ENCODE measurements at places on chromosomes 5 and 9. TPM values are rescaled to one million over a fixed set of nuclear protein-coding genes. Genes with fewer than 3 reads are reported as not detected.

DNA sequence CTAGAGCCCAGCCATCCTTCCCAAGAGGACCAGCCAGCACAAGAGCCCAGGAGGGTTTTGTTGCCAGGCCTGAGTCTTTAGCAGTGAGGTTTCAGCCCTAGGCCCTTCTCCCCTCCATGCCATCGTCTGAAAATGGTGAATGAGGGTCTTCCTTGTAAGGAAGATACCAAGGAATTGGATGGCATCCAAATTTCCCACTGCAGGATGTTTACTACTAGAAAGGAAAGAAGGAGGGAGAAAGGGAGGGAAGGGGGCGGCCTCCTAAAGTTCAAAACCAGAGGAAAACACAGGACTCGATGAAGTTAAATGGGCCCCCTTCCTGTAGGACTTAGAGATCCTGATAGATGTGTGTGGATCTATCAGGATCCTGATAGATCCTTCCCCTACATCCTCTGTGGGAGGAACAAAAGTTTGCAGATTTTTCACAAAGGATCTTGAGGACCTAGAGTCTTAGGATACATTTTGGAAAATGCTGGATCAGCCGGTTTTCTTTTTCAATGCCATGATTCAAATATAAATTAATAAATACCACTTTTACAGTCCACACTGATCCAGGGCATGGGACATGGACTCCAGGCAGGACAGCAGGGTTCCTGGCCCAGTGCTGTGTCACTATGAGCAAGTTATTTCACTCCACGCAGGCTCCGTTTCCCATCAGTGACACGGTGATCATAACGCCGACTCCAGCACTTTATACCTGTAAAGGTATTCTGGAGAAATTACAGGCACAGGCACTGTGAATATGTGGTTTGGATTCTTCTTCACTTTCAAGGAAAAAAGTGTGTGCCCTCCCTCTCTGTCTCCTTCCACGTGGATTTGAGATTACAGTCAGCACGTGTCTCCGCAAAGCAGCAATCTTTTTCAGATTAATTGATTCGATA, 40.9 kb downstream of the C5orf15 start:
- DNase-seq, result no peak

- DNase-seq, result peak; percentile 10
These were observed 666 bp upstream of the TLR4 start for GRCh38 chr9:117703537-117703936.

- peak; percentile 70 for DNase-seq
These were observed 183.9 kb upstream of the OTULINL start for GRCh38 chr5:14397717-14398116.

- no peak for DNase-seq
These were observed 674 bp downstream of the TSPAN17 start for GRCh38 chr5:176647843-176648473.

DNA sequence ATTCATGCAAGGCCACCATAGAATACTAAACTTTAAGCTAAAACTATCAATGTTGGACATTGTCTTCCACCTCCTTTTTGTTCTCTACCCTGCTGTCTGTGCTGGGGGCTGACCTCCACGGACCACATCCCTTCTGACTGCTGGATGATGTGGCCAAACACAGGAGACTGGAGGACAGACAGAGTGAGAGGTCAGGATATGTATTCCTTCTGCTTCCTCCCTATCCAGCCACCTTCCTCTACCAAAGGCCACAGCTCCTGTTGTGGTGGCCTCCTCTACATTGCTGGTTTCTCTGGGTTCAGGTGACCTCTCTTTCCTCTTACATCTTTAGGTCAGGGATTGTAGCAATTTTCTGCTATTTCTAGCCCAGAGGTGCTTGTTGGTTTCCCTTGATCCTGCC, 148.1 kb downstream of the ACTBL2 start:
- no peak for DNase-seq

- no peak for DNase-seq
These were observed 1466.7 kb upstream of the CDH9 start for GRCh38 chr5:28505121-28505520.

DNA sequence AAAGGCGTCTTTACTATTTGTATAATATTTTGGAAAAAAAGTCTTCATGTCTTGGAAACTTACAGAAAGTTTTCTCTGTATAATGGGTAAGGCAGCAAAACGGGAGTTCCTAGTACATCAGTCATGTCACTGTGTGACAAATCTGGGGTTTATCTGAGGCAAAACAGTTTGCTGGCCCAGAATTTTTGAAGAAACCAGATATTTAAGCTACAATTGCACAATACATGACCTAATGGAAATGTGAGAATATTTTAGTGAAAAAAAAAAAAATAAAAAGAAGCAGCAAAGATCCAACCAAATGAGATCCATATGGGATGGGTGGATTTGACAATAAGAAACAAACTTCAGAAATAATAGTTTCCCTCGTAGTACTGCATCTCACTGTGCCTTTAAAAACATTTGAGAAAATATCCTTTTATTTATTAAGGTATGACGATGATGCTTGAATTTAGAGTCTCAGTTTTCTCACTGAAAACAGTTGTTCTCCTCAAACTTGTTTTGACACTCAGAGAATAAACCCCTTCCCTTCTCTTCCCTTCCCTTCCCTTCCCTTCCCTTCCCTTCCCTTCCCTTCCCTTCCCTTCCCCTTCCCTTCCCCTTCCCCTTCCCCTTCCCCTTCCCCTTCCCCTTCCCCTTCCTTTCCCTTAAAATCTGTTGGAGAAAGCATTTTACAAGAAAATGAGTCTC, 180.5 kb upstream of the TUT7 start:
- DNase-seq, result no peak

- DNase-seq, result no peak
These were observed 370.6 kb upstream of the PIK3R1 start for GRCh38 chr5:67844924-67845323.

DNA sequence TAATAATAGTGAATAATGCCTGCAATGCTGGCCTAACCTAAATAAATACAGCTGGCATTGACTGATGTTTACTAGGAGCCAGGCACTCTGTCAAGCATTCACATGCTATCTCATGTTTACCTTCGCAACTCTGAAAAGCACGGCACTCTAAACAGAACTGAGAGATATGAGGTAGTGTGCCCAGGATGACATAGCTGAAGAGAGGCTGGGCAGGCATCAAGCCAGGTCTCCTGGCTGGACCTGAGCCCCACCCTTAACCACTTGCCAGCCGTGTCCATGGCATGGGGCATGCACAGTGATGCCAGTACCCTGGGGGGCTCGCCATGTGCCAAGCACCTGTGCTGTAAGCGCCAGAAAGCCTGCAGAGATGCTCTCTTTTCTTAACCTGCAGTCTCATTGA, 119.4 kb upstream of the MVB12B start:
- DNase-seq, result no peak

DNA sequence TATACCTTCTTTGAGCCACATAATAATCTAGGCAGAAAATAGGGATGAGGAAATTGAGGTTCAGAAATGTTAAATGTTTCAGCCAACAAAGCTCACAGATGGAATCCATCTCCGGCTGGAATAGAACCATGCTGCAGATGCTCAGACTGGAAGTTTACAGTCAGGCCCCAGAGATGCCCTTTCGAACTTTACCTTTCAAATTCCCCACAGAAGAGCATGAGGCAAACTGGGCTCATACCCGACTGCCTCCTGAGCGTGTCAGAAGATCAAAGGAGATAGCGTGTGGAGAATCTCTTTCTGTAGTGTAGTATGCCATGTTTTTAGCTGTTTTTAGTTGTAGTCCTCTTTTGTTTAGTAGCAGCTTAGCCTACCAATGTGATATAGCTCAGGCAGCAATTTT, 72.0 kb upstream of the DAP start:
- DNase-seq, result no peak

- DNase-seq, result no peak
These were observed 430.8 kb downstream of the ARHGEF28 start for GRCh38 chr5:74056789-74057164.

- DNase-seq, result no peak
These were observed 5.1 kb upstream of the ELAVL2 start for GRCh38 chr9:23830929-23831730.

DNA sequence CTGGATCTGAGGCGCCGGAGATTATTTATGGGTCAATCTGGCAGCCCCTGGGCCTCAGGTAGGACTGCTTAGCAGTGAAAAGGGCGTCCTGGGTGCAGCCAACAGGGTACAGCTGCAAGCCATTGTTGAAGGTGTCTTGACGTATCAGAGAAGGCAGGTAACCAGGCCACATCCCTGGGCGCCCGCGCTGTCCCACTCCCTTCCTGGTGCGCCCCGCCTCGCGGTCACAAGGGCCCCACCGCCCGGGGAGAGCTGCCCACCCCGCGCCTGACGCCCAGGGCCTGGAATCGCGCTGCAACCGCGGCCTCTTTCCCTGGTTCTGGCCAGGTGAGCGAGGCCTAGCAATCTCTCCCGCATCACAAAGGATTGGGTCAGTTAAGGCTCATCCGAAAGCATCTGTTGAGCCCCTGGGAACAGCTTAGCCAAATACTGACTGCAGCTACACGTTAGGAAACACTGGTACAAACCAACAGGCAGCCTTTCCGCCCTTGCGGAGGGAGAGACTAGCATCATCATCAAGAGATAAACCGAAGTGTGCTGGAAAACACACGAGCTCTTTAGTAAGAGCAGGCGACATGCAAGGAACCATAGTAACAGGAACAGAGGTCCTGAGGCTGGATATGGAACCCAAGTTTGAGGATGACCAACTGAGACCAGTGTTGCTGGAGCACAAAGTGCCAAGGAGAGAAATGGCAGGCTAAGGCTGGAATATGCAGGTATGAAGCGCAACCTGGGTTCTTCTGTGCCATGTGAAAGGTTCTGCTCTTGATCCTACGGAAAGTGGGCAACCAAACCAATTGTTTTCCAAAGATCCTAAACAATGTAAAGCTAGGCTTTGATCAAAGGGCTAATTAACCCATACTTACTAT, 3.6 kb downstream of the RPS23 start:
- DNase-seq, result no peak

DNA sequence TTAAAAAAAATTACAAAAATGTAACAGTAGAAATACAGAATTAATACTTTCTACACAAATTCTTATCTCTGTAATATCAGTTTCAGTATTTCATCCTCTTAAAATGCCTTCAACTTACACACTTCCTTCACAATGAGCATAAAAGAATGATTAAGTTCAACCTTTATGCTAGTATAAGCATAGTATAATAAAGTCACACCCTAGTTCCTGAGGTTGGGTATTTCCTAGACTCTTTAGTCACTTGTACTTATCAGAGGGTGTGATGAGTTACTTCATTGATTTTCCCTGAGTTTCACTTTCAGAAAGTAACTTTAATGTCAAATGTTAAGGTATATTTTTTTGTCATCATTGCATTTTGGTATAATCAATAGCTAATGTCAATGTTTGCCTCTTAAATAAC, 302.4 kb downstream of the PDE4D start:
- no peak for DNase-seq

GRCh38 chr5:90402521-90403255, 6.9 kb downstream of the CETN3 start:
- no peak for DNase-seq

- DNase-seq, result no peak
These were observed 31.2 kb downstream of the C9 start for GRCh38 chr5:39333104-39333503.

- DNase-seq, result no peak
These were observed 179.1 kb upstream of the SMIM23 start for GRCh38 chr5:171606414-171607024.

DNA sequence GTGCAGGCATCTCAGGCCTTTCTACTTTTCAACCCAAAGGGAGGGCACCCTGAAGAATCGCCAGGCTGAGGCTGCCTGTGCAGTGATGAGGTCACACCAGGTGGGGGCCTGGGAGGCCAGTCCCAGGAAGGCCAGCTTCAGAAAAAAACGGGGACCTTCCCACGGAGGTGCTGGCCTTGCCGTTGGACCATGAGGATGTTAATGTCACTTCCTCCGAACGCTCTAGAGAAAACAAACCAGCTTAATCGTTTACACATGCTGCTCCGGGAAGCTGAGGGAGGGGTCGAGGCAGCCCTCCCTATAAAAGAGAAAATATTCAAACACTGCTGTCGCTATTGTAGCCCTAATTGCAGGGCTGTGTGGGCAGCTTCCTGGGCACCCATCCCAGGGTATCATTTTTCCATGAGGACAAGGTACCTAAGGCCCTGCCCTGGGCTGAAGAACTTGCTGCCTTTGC, 27.0 kb downstream of the PTGES start:
- DNase-seq, result no peak

- no peak for DNase-seq
These were observed 11.1 kb downstream of the GPR21 start for GRCh38 chr9:123044586-123044985.

- DNase-seq, result no peak
These were observed 8.7 kb downstream of the GALNT10 start for GRCh38 chr5:154199263-154199662.

GRCh38 chr5:79202076-79202475, 33.9 kb upstream of the JMY start:
- peak; percentile 45 for DNase-seq

- peak; percentile 14 for DNase-seq
These were observed 553.0 kb downstream of the CSNK1G3 start for GRCh38 chr5:124064956-124065355.

DNA sequence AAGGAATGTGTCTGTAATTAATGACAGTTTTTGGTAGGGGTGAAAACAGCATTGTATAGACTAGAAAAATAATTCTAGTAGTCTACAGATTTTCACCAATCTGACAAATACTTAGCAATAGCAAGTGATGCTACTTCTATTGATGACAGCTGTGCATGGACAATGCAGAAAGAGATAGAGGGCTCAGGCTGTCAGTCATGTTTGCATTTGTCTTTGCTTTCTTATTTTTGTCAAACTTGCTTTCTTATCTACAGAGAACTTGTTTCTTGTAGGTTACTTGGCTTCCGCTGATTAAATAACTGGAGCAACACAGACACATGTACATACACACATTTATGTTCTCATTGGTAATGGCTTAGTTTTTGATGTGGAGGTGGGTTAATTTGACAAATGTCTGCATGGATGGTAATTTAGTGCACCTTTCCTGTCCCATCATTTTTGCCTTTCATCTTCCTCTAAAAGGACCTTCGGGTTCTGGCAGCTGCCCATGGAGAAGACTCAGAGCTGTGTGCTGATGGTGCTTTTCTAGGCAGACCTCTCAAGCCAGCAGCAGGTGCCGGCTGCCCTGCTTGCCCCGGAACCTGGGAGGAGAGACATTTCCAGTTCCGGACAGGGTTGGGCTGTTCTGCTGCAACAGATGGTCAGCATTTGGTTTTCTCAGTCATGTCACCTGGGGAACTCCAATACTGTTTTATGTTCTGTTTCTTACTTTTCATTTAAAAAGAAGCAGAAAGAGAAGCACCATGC, 28.8 kb downstream of the CAMK4 start:
- no peak for DNase-seq

Gene AJM1
- total RNA-seq, result 0.75 TPM

Gene FABP6
- not detected for total RNA-seq

Gene TMEM252
- not detected for total RNA-seq

Gene PCDHA6
- 0.27 TPM for total RNA-seq

Gene ORM1
- total RNA-seq, result not detected

Gene NR5A1
- total RNA-seq, result not detected

Gene CCDC69
- 3.1 TPM for total RNA-seq

Gene GDF9
- 0.89 TPM for total RNA-seq

Gene PPWD1
- total RNA-seq, result 19.6 TPM

Gene CATSPER3
- 0.13 TPM for total RNA-seq

Gene SLC25A2
- not detected for total RNA-seq

Gene FOXD4L4
- not detected for total RNA-seq

Gene NMUR2
- not detected for total RNA-seq

All from kidney epithelial cell (primary cell).